ENCODE measurements at places on chromosomes 6 and 20.
A peak's percentile ranks its signal among the peaks of the same experiment; 100 is the strongest.

- peak; percentile 54 for DNase-seq
Observed at GRCh38 chr6:43368259-43369160, 937 bp downstream of the ZNF318 start.

DNA sequence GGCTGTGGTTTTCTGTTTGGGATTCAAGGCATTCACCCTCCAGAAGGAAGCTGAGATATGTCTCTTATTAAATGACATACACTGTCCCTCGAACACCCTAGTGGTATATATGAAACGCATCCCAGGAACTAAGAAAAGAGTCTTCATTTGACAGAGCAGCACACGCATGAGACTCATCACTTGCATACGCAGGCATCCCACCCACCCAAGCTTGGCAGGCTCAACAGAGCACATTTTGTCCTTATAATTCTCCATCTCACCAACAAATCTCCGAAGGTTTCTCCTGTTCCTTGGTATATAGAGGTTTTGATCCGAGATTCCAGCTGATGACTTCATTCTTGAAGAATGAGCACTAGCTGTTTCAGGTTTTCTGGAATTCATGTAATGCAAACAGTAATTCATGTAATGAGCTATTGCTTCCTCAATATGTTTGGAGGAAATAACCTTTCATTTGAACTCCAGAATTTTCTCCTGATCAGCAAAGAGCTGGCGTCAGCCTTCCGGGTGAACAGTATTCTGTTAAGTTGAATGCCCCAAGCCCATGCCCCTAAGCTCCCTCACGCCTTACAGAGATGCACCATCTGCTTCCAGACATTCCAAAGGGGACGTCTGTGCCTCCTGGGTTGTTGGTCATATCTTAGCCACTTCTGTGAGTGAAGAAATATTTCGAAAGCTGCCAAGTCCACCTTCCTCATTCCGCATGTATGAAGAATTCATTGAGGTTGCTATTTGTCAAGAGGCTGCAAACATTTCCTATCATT, 66.0 kb upstream of the CDH4 start:
- DNase-seq = no peak

DNA sequence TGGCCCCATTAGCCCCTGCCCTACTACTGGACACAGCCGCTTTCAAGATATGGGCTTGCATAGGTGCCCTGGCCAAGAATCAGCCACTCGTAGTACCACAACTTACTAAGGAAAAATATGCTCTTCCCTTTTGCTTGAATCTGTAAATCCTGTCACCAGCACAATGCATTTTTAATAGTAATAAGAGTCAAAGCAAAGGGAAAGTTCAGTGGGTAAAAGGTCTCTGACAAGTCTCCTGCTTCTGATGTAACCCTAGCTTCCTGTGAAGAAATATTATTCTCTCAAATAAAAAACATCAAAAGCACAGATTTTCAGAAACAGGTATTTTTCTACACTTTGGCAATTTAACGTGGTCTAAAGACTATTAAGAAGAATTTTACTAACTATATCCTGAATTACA, 373.8 kb downstream of the GJA1 start:
- no peak for DNase-seq

DNA sequence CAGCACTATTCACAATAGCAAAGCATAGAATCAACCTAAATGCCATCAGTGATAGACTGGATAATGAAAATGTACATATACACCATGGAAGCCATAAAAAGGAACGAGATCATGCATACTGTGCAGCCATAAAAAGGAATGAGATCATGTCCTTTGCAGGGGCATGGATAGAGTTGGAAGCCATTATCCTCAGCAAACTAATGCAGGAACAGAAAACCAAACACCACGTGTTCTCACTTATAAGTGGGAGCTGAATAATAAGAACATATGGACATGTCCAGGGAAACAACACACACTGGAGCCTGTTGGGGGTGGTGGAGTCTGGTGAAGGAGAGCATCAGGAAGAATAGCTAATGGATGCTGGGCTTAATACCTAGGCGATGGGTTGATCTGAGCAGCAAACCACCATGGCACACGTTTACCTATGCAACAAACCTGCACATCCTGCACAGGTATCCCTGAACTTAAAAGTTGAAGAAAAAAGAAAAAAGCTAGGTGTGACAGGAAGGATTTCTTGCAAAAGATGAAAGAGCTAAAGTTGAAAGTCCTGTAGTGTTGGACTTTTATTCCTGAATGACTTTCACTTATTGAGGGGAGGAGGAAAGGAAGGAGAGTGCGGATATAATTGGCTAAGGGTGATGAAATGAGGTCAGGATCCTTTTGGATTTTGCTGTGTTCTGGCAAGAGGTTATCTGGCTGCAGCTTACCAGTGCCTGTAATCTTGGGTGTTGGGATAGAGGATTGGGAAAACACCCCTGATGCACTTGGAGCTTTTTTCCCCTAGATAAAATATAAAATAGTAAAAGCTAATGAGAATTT, 8.5 kb downstream of the TRMT11 start:
- no peak for DNase-seq
